ENCODE measurements at places on chromosomes 3 and 15.

DNA sequence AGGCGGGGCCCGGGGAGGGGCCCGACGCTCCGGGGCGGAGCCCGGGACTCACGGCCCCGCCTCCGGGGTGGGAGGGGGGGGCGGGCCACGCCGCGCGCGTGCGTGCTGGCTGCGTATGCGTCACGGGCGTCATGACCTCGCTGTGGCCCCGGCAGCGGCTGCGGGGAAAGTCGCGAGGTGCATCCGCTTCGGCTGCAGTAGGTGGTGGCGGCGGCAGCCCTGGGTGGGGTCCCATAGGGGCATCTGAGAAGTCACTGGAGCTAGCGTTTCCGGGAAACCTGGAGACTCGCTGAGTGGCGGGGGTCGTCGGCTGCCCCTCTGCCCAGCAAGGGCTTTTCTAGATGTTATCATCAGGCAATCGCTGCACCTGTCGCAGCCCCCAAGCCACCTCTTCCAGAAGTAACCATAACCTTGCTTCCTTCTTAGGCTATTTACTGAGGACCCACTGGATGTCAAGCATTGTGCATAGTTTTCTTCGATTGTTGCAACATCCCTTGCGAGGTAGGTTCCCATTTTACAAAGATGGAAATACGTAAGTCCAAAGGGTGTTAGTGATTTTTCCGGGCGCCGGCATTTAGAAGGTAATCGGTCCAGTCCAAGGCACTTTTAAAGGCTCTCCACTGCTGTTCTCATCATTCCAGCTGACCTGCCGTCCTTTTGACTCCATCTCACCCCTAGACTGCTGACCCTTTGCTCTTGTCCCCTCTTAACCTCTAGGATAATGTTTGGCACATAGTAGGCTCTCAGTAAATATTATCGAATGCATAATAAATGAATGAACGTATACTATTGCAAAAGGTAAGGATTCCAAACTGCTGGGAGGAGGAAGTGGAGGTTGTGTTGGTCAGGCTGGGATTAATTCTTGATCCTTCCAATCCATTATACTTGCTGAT, at the start of gene GDPGP1:
Gene GDPGP1 (plus strand): TSS at position 114 of the 893 bp plus-strand sequence. CDS start 6,700 bp downstream, outside the sequence.
- DNase-seq = no peak
- H3K4me1 ChIP-seq = no peaks in the 10 kb centered on the region
- H3K4me3 ChIP-seq = peak within 1 kb of the TSS; percentile 82
- H3K36me3 ChIP-seq = no peaks in the 10 kb centered on the region

DNA sequence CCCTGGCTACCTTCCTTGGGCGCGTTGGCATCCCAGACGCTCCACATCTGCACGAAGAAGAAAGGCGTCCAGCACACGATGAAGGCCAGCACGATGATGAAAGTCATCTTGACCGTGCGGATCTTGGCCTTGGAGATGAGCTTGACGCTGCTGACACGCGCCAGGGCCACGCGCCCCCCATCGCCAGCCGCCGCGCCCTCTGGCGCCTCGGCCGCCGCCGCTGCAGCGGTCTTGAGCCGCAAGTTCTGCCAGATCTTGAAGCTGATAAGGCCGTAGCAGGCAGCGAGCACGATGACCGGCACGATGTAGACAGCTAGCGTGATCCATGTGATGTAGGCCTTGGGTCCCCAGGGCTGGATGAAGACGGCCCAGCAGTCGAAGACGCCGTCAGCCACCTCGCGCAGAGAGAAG, 2.2 kb downstream of the OXTR start:
- no peak for DNase-seq
- H3K4me3 ChIP-seq = no peak overlapping the region
- H3K36me3 ChIP-seq = no peaks in the 10 kb centered on the region
- peaks cover 15% of the 10 kb centered on the region for H3K4me1 ChIP-seq
- peaks cover 34% of the 10 kb centered on the region for H3K27me3 ChIP-seq
- no peak overlapping the region for H3K27ac ChIP-seq

DNA sequence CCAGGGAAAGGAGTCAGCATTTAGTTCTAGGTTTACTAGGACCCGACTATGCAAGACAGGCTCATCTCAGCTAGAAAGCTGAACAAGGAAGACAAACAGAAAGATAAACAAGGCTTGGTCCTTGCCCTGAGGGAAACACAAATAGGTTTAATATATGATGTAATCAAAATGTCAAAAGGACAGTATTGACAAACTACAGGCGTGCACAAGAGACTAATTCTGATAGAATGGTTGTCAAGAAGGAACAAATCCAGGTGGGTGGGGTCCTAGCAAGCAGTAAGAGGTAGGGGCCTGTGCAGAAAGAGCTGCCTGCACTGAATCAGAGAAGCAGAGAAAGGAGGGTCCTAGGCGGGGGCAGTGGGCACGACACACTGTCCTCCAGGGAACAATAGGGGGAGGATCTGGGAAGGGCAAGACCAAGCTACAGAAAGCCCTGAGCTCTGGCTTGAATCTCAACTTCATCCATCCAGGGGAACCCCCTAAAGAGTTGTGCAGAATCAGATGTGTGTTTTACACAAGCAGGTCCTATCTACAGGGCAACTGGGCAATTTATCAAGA, 23.4 kb downstream of the RFTN1 start:
- no peak for DNase-seq
- H3K27ac ChIP-seq = no peak overlapping the region
- no peaks in the 10 kb centered on the region for H3K36me3 ChIP-seq
- no peaks in the 10 kb centered on the region for H3K4me1 ChIP-seq

GRCh38 chr15:93173369-93173768, 84.4 kb upstream of the RGMA start:
- no peaks in the 10 kb centered on the region for H3K27me3 ChIP-seq
- H3K4me1 ChIP-seq = no peaks in the 10 kb centered on the region
- no peak overlapping the region for H3K4me3 ChIP-seq
- DNase-seq = peak; percentile 28
- no peak overlapping the region for H3K27ac ChIP-seq

- no peak overlapping the region for H3K4me3 ChIP-seq
- H3K4me1 ChIP-seq = peaks cover 1% of the 10 kb centered on the region
- no peak overlapping the region for H3K27ac ChIP-seq
- peaks cover 13% of the 10 kb centered on the region for H3K27me3 ChIP-seq
These were observed 24.6 kb upstream of the CORO2B start for GRCh38 chr15:68553994-68554720.

GRCh38 chr3:131082871-131083863, 56.5 kb downstream of the NEK11 start:
- no peaks in the 10 kb centered on the region for H3K4me1 ChIP-seq
- H3K27ac ChIP-seq = no peak overlapping the region
- no peaks in the 10 kb centered on the region for H3K36me3 ChIP-seq
- H3K4me3 ChIP-seq = no peak overlapping the region
- peak; percentile 59 for DNase-seq

DNA sequence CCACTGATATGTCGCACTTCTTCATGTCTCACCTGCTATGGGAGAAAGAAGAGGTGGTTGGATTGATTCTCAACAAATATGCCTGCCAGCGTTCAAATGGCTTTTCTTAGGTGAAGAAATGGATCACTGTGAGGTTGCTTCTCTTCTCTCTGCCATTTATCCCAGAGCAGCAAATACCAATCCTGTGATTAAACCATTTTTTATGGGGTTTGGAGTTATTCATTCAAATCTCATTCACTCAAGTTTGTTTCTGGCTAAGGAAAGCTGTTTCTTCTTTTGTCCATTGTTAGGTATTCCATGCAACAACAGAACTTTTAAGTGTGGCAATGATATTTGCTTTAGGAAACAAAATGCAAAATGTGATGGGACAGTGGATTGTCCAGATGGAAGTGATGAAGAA, 12.2 kb upstream of the C3orf52 start:
- no peak overlapping the region for H3K27ac ChIP-seq
- H3K4me1 ChIP-seq = peaks cover 6% of the 10 kb centered on the region
- DNase-seq = no peak
- H3K36me3 ChIP-seq = no peaks in the 10 kb centered on the region
- no peak overlapping the region for H3K4me3 ChIP-seq

GRCh38 chr15:77508541-77509243, 88.0 kb downstream of the HMG20A start:
- H3K27ac ChIP-seq = no peak overlapping the region
- H3K4me1 ChIP-seq = no peaks in the 10 kb centered on the region
- no peak overlapping the region for H3K4me3 ChIP-seq
- no peak for DNase-seq
- H3K27me3 ChIP-seq = no peaks in the 10 kb centered on the region
- no peaks in the 10 kb centered on the region for H3K36me3 ChIP-seq

DNA sequence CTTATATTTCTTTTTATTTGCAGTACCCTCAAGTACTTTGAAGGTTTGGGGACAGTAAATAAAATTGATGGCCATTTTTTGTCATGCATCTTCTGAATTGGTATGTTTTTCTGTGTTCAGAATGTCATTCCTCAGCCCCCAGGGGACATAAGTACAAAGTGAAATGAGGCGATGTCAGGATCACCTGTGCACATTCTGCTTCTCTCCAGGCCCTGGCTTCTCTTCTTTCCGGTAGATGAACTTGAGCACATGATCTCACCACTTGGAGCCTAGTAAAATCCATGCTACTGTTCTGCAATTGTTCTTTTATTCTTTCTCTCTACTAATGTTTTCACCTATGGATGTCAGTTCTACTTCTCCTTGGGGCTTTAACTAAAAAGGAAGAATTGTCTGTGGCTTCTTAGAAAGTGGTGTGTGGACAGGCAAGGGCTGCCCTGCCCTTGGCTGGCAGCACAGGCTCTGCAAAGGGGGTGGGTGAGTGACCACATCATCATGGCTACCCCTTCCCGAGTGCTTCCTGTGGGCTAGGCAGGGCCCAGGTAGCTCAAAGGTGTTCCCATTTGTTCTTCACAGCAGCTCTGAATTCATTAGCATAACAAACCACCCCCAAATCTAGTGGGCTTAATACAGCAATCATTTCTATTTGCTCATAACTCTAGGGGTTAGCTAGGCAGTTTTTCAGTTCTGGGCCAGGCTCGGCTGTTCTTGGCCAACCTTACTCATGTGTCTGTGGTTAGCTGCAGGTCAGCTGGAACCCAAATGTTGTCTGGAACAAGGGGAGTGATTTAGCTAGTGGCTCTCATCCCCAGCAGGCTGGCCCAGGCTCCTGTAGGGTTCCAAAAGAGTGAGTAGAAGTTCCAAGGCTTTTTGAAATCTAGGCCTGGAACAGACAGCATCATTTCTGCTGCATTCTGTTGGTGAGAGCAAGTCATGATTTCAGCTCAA, 154.0 kb upstream of the CTDSPL start:
- H3K4me1 ChIP-seq = no peaks in the 10 kb centered on the region
- H3K36me3 ChIP-seq = no peaks in the 10 kb centered on the region
- no peak for DNase-seq
- no peak overlapping the region for H3K27ac ChIP-seq
- no peaks in the 10 kb centered on the region for H3K27me3 ChIP-seq
- no peak overlapping the region for H3K4me3 ChIP-seq

DNA sequence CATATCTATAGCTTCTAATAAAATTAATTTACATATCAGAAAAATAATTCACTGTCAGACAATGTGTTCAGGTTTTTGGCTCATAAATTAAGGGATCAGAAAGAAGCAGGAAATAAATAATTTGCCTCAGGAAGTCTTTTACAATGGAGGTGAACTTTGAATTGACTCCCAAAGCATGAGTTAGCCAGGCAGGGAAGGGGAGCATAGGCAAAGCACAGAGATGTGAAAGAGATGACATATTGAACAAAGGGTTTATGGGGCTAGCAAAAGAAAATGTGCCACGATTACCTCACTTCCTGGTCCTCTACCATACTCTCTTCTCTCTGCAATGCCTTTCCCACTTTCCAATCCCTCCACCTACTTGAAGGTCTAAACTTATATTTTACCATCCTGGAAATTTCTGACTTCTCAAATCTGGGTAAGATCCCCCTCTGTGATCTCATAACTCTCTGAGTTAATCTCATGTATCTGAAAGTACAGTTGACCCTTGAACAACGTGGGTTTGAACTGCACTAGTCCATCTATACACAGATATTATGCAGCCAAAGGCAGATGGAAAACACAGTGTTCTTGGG, 4.1 kb upstream of the HEXA start:
- no peaks in the 10 kb centered on the region for H3K36me3 ChIP-seq
- H3K4me1 ChIP-seq = no peaks in the 10 kb centered on the region
- no peak overlapping the region for H3K27ac ChIP-seq

DNA sequence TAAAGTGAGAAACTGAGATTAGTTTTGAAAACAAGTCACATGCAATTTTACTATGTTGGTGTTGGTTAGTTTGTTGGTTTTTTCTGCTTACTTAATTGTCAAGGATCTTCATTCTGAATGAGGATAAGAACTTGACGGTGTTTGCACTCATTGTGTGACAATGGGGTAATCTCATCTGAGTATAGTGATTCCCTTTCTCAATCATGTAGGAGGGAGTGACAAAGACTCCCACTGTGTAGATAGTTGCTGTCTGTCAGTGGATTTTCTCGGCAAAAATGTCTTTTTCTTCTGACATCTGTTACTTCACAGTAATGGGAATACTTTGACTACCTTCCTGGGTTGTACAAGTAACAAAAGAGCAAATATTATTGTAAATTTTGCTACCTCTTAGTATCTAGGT, 23.5 kb downstream of the KCNH8 start:
- H3K4me3 ChIP-seq = peak overlapping the region; percentile 47
- DNase-seq = no peak
- peaks cover 20% of the 10 kb centered on the region for H3K36me3 ChIP-seq
- peaks cover 3% of the 10 kb centered on the region for H3K4me1 ChIP-seq
- no peak overlapping the region for H3K27ac ChIP-seq
